Left colon (tissue), 2 donors: ENCODE measurements at places on chromosomes 7 and 10. TPM values are rescaled to one million over a fixed set of nuclear protein-coding genes. Genes with fewer than 3 reads are reported as not detected.
A peak's percentile ranks its signal among the peaks of the same experiment; 100 is the strongest.

GRCh38 chr7:3867863-3868262 is 566.8 kb downstream of the SDK1 start:
- no peak for DNase-seq

- peak; percentile 37 for DNase-seq
These were observed 491 bp upstream of the AKAP9 start for GRCh38 chr7:91940171-91940570.

- no peak for DNase-seq
These were observed 36.7 kb downstream of the DNAH11 start for GRCh38 chr7:21579341-21580072.

- no peak for DNase-seq
These were observed 65.8 kb downstream of the SORCS3 start for GRCh38 chr10:104706886-104707285.

DNA sequence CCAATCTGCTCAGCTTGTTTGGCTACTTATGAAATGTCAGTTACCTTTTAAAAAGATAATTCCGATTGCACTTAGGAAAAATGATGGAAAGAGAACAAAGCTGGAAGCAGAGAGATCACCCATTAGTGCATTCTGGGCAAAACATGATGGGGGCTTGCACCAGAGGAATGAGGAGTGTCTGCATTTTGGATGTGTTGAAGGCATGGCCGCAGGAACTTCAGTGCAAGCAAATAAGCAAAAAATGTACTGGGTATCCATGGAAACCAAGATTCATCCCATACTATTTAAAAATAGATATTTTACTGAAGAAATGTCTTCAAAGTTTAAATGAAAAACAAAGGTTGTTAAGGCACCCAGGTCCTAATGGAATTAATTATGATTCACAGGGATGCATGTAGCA is 655.0 kb downstream of the POM121L12 start:
- no peak for DNase-seq

GRCh38 chr7:129557686-129558481 is 53.6 kb upstream of the NRF1 start:
- no peak for DNase-seq

DNA sequence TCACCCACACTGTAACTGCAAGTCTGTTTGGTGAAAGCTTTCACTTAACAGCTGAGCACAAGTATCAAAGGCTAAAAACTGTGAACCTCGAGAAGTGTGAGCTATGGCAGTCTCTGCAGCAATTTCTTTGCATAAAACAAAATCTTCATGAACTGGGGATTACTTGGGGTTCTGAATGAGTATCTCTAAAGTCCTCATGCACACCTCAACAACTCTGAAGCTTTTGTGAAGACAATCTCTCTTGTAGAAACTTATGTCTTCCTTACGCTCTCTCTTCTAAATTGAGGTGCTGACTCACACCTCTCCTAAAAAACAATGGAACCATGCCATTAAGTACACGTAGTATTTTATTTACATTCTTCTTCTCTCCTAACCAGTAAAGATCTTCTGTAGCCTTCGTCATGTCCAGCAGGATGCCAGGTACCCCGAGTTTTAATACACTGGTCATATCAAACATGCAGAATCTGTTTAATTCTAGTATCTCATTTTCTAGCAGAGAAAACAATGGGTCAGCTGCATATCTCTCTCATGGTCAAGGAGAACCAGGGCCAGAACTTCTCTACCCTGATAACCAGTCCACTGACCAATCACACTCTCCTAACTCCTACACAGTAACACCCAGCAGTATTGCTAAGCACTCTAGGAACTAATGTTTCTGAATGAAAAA is 76.9 kb downstream of the UBE2H start:
- DNase-seq = no peak

The CPSF4 gene
- total RNA-seq = 18.6 TPM

The PDE6C gene
- total RNA-seq = not detected

The SFTPA1 gene
- total RNA-seq = not detected

The CFAP70 gene
- 0.98 TPM for total RNA-seq

The SLC16A12 gene
- 0.78 TPM for total RNA-seq

The CDNF gene
- 1.7 TPM for total RNA-seq

The APBB1IP gene
- total RNA-seq = 2.0 TPM

The SPDYE2 gene
- not detected for total RNA-seq
